ENCODE measurements at places on chromosomes 13 and 19. TPM values are rescaled to one million over a fixed set of nuclear protein-coding genes. Genes with fewer than 3 reads are reported as not detected.

Gene ZIK1
- total RNA-seq = 3.8 TPM

Gene ZNF256
- 9.1 TPM for total RNA-seq

Gene MBD3L2
- not detected for total RNA-seq

Gene CEACAM16
- not detected for total RNA-seq

Gene GNA15
- 2.8 TPM for total RNA-seq

Gene CD209
- 11.4 TPM for total RNA-seq

Gene CEBPA
- 3.4 TPM for total RNA-seq

Gene C2CD4C
- 1.7 TPM for total RNA-seq

Gene MUC16
- not detected for total RNA-seq

Gene SLC10A2
- total RNA-seq = not detected

Gene RNF225
- not detected for total RNA-seq

Gene LRRC63
- not detected for total RNA-seq

Measured in Right ventricle myocardium superior (tissue), 1 donor.